Stimulated activated CD8-positive, alpha-beta memory T cell treated with anti-CD3 and anti-CD28 coated beads, Interleukin-7, amount 100 ng/mL, for 48 hours (primary cell): ENCODE measurements at places on chromosomes 13 and 19.

DNA sequence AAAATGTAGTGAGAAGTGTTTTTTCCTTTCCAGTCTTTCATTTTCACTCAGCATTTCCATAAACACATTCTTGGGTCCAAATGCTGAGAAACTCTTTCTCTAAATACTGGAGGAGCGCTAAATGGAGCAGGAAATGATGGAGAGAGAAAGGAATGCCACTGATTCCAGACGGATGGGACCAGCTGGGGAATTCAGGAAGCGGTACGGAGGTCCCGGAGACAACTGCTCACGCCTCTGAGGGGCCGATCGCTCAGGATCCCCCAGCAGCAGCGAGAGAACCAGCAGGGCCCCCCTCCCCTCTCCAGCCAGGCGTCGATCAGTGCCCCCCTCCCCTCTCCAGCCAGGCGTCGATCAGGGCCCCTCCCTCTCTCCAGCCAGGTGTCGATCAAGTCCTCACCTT is 13.2 kb downstream of the RASA3 start:
- no peak for DNase-seq

DNA sequence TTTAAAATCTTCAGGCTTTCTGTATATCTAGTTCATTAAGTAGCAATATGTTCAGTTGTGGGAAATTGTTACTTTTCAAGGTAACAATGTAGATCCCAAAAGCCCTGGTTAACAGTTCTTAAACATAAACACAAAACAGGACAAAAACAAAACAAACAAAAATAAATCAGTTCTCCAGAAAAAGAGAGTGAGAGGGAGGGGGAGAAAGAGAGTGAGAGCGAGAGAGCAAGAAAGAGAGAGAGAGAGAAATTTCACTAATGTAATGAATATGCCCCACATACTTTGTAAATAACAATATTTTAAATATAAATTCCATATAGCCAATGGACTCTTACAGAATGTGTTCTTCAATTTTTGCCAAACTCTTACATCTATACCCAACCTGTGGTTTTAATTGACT is 275.5 kb downstream of the GPC6 start:
- no peak for DNase-seq

DNA sequence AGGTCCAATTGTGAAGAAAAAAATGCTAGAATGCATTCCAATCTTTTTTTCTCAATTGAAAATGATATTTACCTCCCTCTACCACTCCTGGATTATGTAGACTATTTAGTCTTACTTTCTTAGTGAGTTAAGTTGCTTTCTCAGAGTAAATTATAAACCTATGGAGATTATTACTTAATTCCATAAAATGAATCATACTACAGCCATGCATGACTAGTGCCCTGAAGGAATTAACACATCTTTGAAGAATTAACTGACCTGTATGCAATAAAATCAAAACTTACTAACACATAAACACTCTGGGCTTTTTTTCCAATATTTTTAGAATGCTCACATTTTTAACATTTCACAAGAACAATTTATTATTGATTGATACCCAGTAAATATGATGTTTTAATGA is 379.4 kb upstream of the DACH1 start:
- DNase-seq: no peak

GRCh38 chr13:28373810-28374209 is 121.1 kb downstream of the FLT1 start:
- DNase-seq: no peak

GRCh38 chr13:27704681-27705080 is 83.0 kb downstream of the POLR1D start:
- no peak for DNase-seq
